ENCODE measurements at places on chromosomes 11 and 22.

DNA sequence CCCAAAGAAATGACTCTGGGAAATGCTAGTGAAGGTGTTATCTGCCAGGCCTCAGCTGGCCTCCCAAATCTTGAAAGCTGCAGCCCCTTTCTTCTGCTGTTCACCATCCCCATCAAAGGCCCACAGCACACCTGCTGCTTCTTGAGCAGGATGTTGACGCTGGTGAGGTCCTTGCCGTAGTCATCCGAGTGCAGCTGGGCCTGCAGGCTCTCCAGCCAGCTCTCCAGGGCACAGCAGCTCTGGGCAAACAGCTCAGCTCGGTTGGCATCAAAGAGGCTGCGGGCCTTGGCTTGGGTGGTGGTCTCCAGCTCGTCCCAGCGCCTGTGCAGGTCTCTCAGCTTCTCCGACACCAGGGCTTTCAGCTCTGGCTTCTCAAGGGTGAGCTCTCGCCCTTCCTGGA is 18.5 kb upstream of the RBM4B start:
- DNase-seq, result no peak

GRCh38 chr11:118705791-118706545 is 26.5 kb upstream of the TREH start:
- DNase-seq, result no peak

DNA sequence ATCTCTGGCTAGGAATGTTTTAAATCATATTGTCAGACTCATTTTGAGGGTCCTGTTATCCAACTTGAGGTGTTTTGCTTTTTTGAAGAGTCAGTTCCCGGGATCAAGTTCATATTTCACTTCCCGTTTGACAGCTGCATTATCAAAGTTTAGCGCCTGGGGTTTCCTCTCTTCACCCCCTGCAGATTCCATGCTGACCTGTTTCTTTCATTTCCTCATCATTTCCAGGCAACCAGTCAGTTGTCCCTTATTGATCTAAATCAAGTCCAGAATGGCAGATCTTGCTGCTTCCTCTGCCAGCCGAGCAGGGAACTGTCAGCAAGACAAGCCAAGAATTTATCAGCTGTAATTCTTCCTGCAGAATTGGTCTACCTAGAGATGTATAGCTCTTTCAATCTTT is 197.6 kb upstream of the SYN3 start:
- DNase-seq, result no peak

DNA sequence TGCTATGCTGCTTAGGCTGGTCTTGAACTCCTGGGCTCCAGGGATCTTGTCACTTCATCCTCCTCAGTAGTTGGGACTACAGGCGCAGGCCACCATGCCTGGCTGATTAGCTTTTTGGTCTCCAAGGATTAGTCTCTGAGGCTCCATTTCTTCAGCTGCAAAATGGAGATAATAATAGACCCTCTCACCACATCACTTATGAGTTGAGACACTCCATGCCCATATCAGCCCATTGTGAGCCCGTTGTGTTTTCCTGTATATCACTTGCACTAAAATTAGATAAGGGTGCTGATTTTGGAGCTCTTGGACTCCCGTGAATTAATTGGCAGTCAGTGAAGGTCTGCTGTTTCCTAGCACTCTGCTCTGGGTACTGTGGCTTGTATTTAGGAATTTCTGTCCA is 36.0 kb downstream of the DEPDC5 start:
- DNase-seq, result no peak

GRCh38 chr11:19537803-19538453 is 174.7 kb upstream of the NAV2 start:
- DNase-seq, result no peak

GRCh38 chr22:17137861-17138425 is 16.8 kb upstream of the TMEM121B start:
- DNase-seq, result no peak
